ENCODE measurements at places on chromosomes 1 and 21.

- no peak for DNase-seq
Observed at GRCh38 chr1:59673573-59674450, 140.9 kb upstream of the HOOK1 start.

- no peak for DNase-seq
Observed at GRCh38 chr1:183306317-183307042, 111.7 kb downstream of the NMNAT2 start.

DNA sequence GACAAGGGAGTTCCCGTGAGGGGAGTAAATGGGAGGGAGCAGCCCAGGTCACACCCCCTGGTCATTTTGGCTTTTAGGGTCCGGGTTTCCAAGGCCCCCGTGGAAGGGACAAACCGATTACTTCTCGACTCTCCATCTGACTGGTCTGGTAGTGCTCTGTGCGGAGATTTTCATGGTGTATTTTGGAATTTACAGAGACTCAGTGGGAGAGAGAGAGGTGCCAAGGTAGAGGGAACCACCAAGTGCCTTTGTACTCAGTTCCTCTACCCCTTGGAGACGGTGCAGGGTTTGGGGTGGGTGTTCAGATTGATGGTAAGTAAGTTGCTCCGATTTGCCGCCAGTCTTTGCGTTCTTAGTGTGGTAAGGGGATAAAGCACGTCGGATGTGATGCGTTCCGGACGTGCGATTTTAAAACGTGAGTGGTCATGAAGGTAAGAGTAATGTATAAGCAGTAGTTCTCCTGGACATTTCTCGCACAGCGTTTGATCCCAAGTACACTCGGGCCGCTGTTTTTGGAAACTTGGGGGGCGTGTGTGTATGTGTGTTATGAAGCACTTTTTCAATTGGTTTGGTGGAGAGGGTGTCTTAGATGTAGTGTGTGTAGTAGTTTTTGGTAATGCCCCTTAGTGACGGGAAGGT lies 682 bp downstream of the SUCO start:
- no peak for DNase-seq

GRCh38 chr1:50667710-50668356 lies 244.6 kb upstream of the DMRTA2 start:
- no peak for DNase-seq

DNA sequence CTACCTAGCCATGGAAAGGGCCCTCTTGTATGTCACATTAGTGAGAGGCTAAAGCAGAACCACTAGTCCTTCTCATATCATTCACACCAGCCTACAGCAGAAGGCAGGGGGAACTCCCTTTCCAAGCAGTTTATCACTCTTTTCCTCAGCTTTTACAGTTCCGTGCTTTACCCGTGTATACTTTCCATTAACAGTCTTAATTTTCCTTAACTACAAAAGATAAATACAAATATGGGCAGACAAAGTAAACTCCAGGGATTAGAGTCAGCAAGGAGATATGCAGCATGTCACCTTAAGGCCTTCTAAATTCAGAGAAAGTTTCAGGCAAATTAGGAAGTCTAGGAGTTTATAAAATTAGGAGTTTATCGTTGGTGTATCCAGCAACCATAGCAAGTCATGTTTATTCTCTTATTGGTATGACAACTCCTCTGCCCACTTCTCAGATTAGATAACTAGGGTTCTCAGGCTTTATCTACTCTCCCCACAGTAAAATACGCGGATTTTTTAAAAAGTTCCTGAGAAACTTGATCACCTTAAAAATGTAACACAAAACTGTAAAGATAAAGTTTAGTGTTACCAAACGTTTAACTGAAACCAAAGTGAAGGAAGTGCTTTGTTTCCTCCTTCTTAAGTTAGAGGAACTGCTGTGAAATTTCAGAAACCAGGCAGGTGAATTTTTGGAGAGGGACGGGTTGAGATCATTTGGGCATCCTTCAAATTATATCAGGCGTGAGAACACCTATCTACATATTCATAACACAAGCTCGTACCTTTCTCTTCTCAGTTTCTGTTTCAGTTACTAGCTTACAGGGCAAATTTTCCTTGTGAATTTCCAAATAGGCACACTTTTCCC lies 42.7 kb upstream of the SLC19A2 start:
- no peak for DNase-seq

GRCh38 chr1:33221385-33221758 lies 34.9 kb upstream of the ZNF362 start:
- no peak for DNase-seq

DNA sequence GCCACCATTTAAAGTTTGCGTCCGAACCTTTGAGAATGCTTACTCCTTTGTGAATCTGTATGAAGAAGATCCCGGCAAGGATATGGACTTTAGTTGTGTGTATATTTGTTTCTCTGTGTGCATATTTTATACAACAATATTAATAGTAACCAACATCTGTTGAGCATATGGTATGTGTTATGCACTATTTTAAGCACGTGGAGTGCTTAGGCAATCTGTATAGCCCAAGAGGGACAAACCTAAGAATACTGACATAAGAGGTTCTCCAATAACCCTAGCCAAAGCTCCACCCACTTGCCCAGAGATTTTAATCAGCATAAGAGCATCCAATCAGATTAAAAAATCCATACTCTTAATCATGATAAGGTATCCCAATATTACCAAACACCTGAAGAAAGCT lies 92.7 kb downstream of the MAB21L3 start:
- DNase-seq: no peak

DNA sequence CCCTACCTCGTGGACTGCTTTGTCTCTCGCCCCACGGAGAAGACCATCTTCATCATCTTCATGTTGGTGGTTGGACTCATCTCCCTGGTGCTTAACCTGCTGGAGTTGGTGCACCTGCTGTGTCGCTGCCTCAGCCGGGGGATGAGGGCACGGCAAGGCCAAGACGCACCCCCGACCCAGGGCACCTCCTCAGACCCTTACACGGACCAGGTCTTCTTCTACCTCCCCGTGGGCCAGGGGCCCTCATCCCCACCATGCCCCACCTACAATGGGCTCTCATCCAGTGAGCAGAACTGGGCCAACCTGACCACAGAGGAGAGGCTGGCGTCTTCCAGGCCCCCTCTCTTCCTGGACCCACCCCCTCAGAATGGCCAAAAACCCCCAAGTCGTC lies 2.0 kb downstream of the GJA4 start:
- no peak for DNase-seq

GRCh38 chr21:32947736-32948135 lies 78.0 kb upstream of the OLIG2 start:
- no peak for DNase-seq

DNA sequence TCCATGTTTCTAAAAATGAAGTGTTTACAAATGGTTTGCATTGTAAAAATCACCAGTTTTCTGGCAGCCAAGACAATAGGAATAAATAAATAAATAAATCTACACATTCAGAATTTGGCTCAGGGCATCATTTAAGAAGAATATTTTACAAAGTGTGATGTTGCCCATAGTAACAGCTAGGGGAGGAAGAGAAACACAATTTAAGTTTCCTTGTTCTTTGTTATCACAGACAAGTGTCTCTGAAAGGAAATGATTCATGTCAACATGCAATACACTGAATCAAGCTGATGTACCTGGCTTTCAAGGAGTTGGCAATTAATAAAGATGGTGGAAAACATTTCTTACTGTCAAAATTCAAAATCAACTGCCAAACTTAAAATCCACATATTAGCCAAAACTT lies 74.7 kb downstream of the LHX8 start:
- no peak for DNase-seq

- DNase-seq: no peak
Observed at GRCh38 chr1:24803220-24803619, 58.0 kb downstream of the CLIC4 start.

- no peak for DNase-seq
Observed at GRCh38 chr1:152451254-152451653, 37.2 kb upstream of the CRNN start.

GRCh38 chr21:25406887-25407579 lies 200.2 kb downstream of the MRPL39 start:
- DNase-seq: no peak

- peak; percentile 68 for DNase-seq
Observed at GRCh38 chr1:63367215-63368103, at the start of gene ALG6. Gene ALG6, plus strand, starts transcription at chr1:63367627. Its CDS starts 3,351 bp downstream, at chr1:63370978.

GRCh38 chr1:2233997-2234761 lies 6.1 kb downstream of the SKI start:
- no peak for DNase-seq

DNA sequence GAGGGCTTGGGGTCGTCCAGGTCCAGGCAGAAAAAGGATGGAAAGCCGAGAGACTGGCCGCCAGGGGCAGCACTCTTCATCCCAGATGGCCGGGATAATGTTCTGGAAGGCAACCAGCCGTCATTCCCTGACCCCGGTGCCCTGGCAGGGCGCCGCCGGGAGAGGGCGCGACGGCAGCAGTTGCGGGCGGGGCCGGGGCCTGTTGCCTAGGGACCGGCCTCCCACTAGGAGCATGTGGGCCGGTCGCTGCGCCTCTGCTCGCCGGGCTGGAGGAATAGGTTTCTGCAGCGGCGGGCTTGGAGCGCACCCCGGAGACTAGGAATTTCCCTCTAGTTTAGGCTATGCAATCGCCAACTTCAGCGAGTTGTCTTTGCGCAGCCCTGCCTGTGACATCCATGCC lies 11.0 kb downstream of the DMRTB1 start:
- no peak for DNase-seq

DNA sequence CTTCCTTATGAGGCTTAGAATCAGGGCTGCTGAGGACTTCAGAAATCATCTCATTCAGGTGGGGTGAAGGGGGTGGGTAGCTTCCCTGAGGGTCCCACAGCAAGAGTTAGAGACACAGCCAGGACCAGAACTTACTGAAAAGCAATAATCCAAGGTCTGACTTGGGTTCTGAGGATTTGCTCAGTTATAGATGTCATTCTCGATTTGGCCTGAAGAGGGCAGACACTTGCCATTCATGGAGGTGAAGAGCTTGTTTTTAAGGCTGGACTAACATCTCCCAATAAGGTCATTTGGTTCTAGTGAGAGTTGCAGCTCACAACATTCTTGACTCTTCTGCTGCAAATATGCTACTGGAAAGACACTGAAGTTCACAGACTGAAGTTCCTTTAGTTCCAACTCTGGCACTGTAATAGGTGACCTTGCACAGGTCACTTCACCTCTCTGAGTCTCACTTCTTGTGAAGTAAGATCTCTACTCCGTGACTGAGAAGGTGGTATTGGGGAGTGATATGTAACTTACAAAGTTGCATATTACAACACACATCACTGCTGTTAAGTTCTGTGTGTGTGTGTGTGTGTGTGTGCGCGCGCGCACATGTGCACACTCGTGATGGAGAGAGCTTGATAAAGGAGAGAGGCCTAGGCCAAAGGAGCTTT lies 69.8 kb upstream of the DIRAS3 start:
- DNase-seq: no peak

GRCh38 chr1:117001254-117001927 lies at the start of gene CD101:
Gene CD101, plus strand, starts transcription at chr1:117001760. Its CDS starts 58 bp downstream, at chr1:117001818.
- DNase-seq: no peak

DNA sequence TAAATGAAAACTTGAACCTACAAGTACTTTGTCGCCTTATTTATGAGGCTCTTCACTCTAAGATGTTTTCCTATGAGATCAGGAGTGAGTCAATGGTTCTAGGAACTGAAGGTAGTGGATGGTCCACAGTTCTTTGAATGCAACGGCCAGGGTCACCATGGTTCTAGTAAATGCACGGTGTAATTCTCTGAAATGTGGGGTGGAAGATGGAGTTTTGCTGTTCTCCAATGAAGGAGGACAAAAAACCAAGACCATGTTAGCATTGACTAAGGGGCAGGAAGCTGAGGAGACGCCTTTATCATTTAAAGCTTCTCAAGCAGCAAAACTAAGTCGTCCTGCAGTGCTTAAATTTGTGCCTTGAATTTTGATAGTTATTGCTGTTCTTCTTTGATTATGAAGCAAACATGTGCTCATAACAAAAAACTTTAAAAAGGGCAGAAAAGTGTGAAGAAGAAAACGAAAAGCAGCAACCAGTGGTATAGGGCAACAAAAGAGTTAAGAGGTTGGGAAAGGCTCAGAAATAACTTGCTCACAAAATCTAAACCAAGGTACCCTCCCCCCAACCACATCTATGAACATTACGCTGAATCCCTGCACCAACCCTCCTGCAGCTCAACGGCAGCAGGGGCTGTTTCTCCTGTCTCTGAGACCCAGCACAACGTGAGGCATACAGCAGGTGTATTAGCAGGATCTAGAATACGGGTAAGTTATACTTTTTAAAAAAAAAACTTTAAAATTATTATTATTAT lies 85.0 kb downstream of the MRPL37 start:
- no peak for DNase-seq

GRCh38 chr1:213127074-213127473 lies 76.0 kb downstream of the RPS6KC1 start:
- DNase-seq: no peak

- DNase-seq: no peak
Observed at GRCh38 chr1:202197653-202198365, 4.2 kb downstream of the LGR6 start.

DNA sequence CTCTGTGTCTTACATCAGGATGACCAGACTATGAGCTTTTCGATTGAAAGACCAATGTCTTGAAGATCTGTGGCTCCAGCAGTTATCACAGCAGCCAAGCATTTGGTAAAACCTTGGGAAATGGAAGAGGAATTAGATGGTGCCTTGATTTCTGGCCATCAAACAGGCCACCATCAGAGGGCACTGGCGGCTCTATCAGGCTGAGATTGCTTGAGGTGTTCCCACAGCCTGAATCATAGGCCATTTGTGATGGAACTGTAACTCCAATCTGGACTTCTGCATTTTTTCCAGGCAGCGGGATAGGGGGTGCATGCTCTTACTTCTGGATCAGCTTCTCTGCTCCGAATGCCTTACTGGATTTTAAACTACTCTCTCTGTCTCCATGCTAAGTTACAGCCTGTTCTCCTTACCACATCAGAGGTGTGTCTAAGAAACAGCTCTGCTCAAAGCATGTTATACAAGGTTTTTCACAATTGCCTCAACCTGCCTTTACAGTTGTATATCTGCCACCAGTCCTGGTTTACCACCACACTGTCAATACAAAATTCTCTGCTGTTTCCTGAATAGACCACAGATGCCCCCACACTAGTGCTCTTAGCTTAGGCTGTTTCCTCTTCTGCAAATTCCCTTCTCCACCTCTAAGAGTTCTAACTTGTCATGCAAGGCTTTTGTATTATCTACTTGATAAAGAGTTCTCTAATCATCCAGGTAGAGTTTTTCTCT lies 180.9 kb downstream of the PTGER3 start:
- DNase-seq: no peak

GRCh38 chr1:26287811-26288210 lies 7.9 kb downstream of the SH3BGRL3 start:
- DNase-seq: no peak

- no peak for DNase-seq
Observed at GRCh38 chr1:15559189-15559810, 25.6 kb downstream of the AGMAT start.

GRCh38 chr21:15966651-15967050 lies 236.9 kb downstream of the USP25 start:
- no peak for DNase-seq

DNA sequence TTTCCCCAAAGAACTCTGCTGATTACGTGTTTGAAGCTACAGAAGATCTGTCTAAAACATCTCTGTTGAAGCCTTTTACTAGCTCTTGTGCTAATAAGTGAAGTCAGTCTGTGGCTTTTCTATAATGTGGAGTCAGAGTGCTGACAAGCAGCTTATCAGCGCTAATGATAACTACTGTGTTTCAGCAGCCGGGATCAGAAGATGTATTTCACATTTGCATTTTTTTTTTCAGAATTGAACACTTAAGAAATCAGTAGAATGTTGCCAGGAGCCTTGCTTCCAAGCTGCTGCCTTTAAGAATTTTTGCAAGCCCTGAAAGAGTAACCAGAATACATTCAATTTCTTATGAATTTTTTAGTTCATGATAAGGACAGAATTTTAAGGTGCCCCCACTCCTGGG lies 519.4 kb upstream of the NR5A2 start:
- DNase-seq: no peak
